ENCODE measurements at places on chromosomes 4 and X.
A peak's percentile ranks its signal among the peaks of the same experiment; 100 is the strongest.

DNA sequence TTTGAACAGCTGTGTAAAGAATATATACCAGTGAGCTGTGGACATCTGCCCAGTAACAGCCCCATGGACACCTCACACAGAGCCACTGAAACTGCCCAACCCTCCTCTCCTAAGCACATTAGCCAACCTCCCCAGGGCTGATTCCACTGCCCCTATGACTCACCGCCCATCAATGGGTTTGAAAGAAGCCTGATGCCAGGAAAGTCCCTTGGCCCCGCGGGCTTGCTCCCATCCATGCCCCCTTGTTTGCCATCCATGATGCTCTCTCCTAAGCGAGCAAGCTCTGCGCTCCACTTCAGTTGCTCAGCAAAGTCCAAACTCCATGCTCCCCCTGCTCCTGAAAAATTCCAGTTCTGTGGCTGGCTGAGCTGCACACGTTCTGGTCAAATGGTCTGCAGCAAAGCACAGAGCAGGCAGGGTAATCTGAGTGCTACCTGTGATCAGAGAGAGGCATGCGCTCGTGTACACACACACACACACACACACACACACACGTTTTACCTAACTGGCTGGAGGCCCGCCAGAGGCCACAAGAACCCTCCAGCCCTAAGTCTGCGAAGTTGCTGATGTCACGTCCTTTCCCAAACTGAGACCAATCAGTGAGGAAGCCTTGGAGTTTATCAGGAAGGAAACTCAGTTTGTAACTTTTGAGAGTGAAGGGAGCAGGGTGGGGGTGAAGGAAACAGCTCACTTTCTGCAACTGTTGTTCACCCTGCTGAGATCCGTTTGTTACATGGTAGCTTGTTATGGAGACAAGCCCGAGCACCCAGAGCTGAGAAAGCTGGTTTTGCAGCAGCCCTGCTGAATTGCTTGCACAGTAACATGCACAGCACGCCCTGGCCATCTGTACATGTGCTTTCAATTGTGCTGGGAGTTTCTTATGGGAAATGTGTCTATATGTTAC lies at the start of gene ASB9:
Gene ASB9 (minus strand): TSS at position 466 of the 904 bp plus-strand sequence. CDS start 209 bp downstream, at position 257.
- peak; percentile 39 for DNase-seq

DNA sequence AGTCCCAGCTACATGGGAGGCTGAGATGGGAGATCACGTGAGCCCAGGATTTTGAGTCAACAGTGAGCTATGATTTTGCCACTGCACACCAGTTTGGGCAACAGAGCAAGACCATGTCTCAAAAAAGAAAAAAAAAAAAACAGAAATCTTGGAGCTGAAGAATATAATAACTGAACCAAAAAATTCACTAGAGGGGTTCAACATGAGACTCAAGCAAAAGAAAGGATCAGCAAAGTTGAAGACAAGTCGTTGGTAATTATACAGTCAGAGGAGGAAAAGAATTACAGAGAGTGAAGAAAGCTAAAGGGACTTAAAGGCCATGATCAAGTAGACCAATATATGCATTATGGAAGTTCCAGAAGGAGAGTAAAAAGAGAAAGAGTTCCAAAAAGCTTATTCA lies 26.9 kb downstream of the SHROOM4 start:
- DNase-seq, result no peak

DNA sequence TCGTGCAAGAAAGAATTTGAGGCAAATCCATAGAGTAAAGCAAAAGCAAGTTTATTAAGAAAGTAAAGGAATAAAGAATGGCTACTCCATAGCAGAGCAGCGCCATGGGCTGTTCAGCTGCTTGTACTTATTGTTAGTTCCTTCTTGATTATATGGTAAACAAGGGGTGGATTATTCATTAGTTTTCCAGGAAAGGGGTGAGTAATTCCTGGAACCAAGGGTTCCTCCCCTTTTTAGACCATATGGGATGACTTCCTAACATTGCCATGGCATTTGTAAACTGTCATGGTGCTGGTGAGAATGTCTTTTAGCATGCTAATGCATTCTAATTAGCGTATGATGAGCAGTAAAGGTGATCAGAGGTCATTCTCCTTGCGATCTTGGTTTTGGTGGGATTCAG lies 23.5 kb upstream of the CEP135 start:
- DNase-seq, result no peak

DNA sequence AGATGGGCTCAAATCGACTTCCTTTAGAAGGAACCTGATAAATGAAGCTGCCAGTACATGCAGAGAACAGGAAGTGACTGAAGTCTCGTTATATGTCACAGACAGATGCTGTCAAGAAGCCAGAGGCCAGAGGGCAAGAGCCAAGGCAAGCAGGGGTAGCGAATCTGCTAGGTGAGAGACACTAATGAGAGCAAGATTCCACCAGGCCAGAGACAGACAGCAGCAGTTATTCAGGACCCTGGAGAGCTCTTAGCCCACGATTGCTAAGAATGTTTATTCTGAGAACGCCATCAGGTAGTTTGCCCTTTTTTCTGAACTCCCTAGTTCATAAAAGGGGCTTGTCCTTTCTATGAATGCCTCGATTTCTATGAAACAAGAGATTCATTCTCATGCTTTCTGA lies 73.7 kb downstream of the BEND2 start:
- DNase-seq, result no peak

All from AG08396 (cell line).